ENCODE measurements at places on chromosomes 13 and 19.

- no peaks in the 10 kb centered on the region for H3K36me3 ChIP-seq
- no peak for DNase-seq
- H3K27ac ChIP-seq, result no peak overlapping the region
- no peaks in the 10 kb centered on the region for H3K4me1 ChIP-seq
Observed at GRCh38 chr13:80530902-80531301, 190.0 kb upstream of the SPRY2 start.

GRCh38 chr19:33071887-33072286, 7.2 kb upstream of the RHPN2 start:
- DNase-seq, result no peak
- H3K27me3 ChIP-seq, result no peaks in the 10 kb centered on the region
- H3K4me1 ChIP-seq, result no peaks in the 10 kb centered on the region
- no peaks in the 10 kb centered on the region for H3K36me3 ChIP-seq

DNA sequence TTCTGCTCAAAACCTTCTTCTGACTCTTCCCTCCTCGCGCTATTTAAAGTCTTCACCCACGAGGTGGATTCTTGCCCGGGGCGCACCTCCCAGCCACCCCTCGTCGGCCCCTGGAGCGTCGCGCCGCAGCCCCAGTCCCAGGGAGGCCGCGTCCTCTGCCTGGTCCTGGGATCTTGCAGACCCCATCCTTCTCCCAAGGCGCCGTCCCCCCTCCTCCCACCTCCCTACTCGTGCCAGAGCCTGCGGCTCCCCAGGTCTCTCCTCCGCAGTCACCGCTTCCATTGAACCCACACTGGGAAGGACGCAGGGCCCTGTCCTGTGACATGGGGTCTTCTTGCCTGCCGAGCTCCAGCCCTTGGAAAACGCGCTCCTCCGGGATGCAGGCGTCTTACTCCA, 486 bp downstream of the ZNF808 start:
- no peaks in the 10 kb centered on the region for H3K36me3 ChIP-seq
- peak; percentile 46 for DNase-seq
- peaks cover 6% of the 10 kb centered on the region for H3K4me1 ChIP-seq
- no peaks in the 10 kb centered on the region for H3K27me3 ChIP-seq
- H3K4me3 ChIP-seq, result peak overlapping the region; percentile 99

DNA sequence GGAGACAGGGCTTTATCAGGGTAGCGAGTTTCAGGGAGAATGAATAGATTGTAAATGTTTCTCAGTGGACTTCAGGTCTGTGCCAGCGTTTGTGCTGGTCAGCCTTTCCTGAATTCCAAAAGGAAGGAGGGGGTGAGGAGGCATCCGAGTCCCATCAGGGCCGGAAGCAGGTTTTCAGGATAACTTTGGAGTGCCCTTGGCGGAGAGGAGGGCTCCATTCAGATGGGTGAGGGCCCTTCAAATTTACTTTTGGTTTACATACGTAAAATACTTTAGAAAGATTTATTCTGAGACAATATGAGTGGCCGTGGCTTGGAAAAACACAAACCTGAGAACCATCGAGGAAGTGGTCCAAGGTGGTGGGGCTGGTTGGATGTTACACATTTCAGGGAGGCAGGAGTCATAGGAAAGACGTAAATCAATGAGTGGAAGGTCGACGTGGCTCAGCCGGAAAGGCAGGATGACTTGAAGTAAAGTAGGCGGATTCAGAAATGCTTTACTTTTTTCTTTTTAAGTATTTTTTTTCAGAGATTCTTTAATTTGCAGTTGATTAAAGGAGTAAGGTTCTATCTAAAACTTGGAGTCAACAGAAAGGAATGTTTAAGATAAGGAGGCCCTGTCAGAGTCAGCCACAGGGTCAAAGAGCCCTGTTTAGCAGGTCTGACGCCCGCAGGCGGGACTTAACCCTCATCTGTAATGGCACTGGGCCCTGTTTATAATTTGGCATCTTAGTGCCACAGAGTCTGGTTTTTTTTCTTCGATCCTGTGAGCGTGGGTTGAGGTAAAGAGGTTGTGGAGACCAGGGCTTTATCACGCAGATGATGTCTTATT, 32.8 kb downstream of the ATP11A start:
- no peaks in the 10 kb centered on the region for H3K27me3 ChIP-seq
- H3K36me3 ChIP-seq, result no peaks in the 10 kb centered on the region
- H3K4me1 ChIP-seq, result peaks cover 55% of the 10 kb centered on the region

GRCh38 chr19:7213628-7214323, 80.4 kb downstream of the INSR start:
- H3K27me3 ChIP-seq, result no peaks in the 10 kb centered on the region
- H3K27ac ChIP-seq, result peak overlapping the region; percentile 89
- no peak for DNase-seq
- no peaks in the 10 kb centered on the region for H3K36me3 ChIP-seq
- H3K4me3 ChIP-seq, result peak overlapping the region; percentile 15

DNA sequence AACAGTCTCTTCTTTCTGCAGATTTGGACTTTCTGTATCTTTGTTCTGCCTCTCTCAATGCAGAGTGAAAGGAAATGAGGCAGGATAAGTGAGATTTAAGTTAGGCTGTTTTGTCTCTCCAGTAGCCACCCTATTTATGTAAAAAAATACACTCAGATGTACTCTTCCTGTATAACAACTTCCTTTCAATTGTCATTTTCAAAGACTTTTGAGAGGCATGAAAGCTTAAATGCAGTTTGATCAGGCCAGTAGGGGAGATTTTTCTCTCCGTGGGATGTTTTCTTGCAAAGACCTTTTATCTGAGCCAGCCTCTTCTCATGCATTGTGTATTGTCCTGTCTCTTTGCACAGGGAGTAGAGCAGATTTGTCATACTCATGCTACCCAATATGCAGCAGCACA, 166.8 kb downstream of the SLITRK5 start:
- no peaks in the 10 kb centered on the region for H3K27me3 ChIP-seq
- peaks cover 6% of the 10 kb centered on the region for H3K4me1 ChIP-seq
- no peaks in the 10 kb centered on the region for H3K36me3 ChIP-seq
- H3K4me3 ChIP-seq, result no peak overlapping the region
- H3K27ac ChIP-seq, result no peak overlapping the region

- no peak overlapping the region for H3K27ac ChIP-seq
- no peak overlapping the region for H3K4me3 ChIP-seq
- no peaks in the 10 kb centered on the region for H3K27me3 ChIP-seq
Observed at GRCh38 chr19:6811906-6812305, 39.4 kb downstream of the VAV1 start.

GRCh38 chr13:99332456-99332855, 25.3 kb upstream of the GPR183 start:
- no peaks in the 10 kb centered on the region for H3K27me3 ChIP-seq
- no peak overlapping the region for H3K27ac ChIP-seq
- no peaks in the 10 kb centered on the region for H3K36me3 ChIP-seq
- peaks cover 7% of the 10 kb centered on the region for H3K4me1 ChIP-seq
- no peak overlapping the region for H3K4me3 ChIP-seq

DNA sequence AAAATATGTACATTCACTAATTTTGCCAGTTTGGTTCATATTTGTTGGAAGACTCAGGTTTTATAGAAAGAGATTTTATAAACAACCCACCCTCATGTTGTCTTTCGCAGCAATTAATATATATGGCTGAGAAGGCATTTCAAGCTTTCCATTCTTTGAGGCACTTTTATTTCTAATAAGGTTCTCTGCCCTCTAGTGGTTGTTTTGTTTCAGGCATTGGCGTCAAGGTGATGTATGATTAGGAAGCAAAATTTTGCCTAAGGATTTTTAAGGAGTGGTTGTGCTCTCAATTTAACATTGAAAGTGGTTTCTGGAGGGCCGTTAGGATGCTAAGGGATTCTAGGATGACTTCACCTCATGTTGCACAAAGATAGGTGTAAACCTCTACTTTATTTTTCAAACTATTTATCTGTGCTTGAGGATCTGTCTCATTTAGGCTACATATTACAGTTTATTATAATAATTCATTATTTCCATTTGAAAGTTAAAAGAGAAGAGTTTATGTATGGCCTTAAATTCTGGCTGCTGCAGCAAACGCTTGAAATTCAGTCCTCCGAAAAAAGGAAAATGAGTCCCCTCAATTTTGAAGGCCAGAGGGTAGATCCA, 35.9 kb downstream of the OXGR1 start:
- peak; percentile 84 for DNase-seq
- H3K27me3 ChIP-seq, result no peaks in the 10 kb centered on the region

GRCh38 chr19:45144431-45145269, 16.1 kb downstream of the NKPD1 start:
- H3K4me3 ChIP-seq, result no peak overlapping the region
- H3K27me3 ChIP-seq, result no peaks in the 10 kb centered on the region
- H3K27ac ChIP-seq, result no peak overlapping the region
- DNase-seq, result no peak
- no peaks in the 10 kb centered on the region for H3K4me1 ChIP-seq

DNA sequence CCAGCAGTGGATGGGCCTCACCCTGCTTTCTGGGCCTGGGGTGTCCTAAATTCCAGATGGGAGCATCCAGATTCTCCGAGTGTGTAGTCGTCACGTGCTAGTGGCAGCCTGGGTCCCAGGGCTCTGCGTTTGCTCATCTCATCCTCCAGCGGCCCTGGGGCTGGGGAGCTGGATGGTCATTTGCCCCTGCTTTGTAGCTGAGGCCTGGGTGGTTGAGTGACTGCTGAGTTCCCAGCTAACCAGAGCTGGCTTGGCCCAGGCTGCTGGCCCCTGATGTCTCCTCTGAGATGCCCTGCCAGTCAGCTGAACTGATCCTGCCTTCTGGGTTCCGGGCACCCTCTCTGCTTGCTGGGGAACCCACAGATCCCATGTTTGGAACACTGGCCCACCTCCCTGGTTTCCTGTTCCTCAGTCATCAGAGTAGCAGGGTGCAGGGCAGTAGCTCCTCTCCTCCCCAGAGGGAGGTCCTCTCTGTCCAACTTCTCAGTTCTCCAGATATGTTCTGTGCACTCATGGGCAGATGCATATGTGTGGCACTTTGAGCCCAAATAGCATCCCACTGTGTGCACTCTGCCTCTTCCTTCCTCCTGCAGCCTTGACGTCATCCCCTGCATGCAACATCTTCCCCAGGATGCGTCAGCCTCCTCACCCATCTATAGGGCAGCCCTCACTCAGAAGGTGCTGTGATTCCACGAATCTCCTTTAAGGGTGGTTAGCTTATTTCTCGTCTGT, 22.4 kb upstream of the CRTC1 start:
- H3K27ac ChIP-seq, result no peak overlapping the region
- no peaks in the 10 kb centered on the region for H3K27me3 ChIP-seq
- H3K4me1 ChIP-seq, result no peaks in the 10 kb centered on the region
- no peak overlapping the region for H3K4me3 ChIP-seq

GRCh38 chr19:28169168-28169887, 1043.6 kb downstream of the UQCRFS1 start:
- no peaks in the 10 kb centered on the region for H3K27me3 ChIP-seq
- H3K4me1 ChIP-seq, result peaks cover 38% of the 10 kb centered on the region

GRCh38 chr13:89704040-89704439, 1643.4 kb upstream of the MIR17HG start:
- H3K36me3 ChIP-seq, result no peaks in the 10 kb centered on the region
- DNase-seq, result no peak
- H3K27ac ChIP-seq, result no peak overlapping the region
- H3K27me3 ChIP-seq, result no peaks in the 10 kb centered on the region

DNA sequence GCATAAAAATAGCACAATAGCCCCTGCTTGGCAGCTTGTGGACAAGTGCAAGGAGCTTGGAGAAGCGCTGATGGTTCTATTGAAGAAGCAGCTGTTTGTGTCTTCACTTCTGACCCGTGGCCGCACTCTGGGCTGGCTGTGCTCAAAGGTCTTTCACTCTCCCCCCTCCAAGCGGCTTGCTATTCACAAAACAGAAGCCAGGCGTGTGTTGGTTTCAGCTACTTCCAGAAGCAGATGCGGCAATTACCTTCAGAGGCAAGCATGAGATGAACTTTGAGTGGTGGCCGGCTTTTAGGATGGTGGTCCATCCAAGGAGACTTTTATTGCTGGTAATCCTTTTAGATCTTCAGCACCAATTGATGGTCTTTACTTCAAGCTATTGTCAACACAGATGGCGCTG, 188.5 kb upstream of the ARGLU1 start:
- H3K4me1 ChIP-seq, result peaks cover 8% of the 10 kb centered on the region
- no peaks in the 10 kb centered on the region for H3K27me3 ChIP-seq
- H3K27ac ChIP-seq, result no peak overlapping the region

- DNase-seq, result peak; percentile 68
- H3K27me3 ChIP-seq, result peaks cover 8% of the 10 kb centered on the region
- H3K27ac ChIP-seq, result no peak overlapping the region
- H3K4me3 ChIP-seq, result no peak overlapping the region
- H3K36me3 ChIP-seq, result no peaks in the 10 kb centered on the region
Observed at GRCh38 chr19:18093439-18094161, 4.0 kb upstream of the MAST3 start.

DNA sequence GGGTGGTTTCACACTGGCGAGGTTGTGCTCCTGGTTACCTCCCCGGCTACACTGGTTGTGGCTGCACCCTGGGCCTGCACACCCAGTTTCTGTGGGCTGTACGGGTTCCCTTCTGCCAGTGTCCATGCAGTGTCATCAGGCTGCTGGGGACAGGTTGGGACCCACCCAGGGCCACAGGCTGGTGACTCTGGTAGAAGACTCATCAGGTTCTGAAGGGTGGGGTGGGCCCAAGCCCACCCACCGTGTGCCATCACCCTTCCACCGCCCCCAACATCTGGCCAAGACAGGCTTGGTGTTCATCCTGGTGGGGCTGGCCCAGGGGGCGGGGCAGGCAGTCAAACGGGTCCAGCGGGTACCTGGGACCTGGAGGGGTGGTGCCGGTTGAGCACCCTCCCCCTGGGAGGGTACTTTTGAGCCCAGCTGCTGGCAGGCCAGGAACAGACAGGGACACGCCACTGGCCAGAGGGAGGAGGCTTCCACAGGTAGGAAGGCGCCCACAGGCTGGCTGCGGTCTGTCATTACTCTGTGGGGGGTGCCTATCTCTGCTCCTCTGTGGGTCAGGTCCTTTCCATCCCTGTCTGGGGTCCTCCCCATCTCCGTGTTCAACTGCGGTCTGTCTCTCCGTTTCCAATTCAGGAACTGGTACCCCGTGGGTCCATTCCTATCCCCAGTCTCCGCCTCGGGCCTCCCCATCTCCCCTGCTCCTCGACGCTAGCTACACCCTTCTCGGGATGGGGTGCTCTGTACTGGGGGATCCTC, at the start of gene RNF225:
Gene RNF225 (plus strand): TSS at position 437 of the 759 bp plus-strand sequence. CDS start 434 bp downstream, outside the sequence.
- peaks cover 5% of the 10 kb centered on the region for H3K4me1 ChIP-seq
- DNase-seq, result peak; percentile 69
- H3K36me3 ChIP-seq, result peaks cover 26% of the 10 kb centered on the region
- 0 out of 2 replicates have a peak within 1 kb of the TSS, but pooled peaks have one; percentile 45 for H3K27ac ChIP-seq

DNA sequence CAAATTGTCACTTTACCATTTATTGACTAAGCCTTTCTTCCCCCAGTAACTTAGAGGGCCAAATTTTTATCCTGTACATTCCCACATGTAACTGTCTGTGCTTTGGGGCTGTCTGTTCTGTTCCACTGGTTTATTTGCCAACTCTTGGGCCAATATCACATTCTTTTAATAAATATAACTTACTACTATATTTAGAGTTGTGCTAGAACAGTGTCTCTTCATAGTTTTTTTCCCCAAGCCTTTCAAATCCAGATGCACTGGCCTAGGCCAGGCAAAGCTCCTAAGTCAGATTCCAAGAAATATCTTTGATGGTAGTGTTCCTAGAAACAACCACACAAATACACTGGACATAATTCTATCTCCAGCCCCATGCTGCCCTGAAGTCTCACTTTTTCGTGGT, 16.0 kb upstream of the CEBPG start:
- H3K4me3 ChIP-seq, result no peak overlapping the region
- H3K27me3 ChIP-seq, result no peaks in the 10 kb centered on the region
- no peaks in the 10 kb centered on the region for H3K4me1 ChIP-seq
- no peak for DNase-seq
- no peak overlapping the region for H3K27ac ChIP-seq

Data from GM23338 (cell line).